Upper lobe of right lung (tissue), 1 donor: ENCODE measurements at places on chromosomes 5 and 9.
A peak's percentile ranks its signal among the peaks of the same experiment; 100 is the strongest.

DNA sequence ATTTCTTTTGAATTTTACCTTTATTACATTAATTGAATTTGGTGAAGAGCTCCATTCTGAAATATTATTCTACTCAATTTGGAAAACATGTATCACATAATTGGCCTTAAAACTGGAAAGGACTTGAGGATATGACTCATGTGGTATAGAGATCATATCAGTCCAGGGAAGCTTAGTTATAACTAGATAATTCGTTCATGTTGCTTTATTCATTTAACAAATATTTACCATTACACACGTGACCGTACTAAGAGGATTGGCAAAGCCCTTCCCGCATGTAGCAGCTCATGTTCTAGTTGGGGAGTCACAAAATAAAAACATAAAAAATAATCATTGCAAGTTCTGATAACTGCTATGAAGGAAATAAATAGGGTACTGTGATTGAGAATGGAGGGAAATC is 1816.5 kb downstream of the MAT2B start:
- DNase-seq, result no peak

- no peak for DNase-seq
Measured at GRCh38 chr5:142428036-142428772, 103.4 kb upstream of the SPRY4 start.

GRCh38 chr5:134059758-134060495 is 54.6 kb upstream of the TCF7 start:
- no peak for DNase-seq

GRCh38 chr5:75522025-75522424 is 10.3 kb downstream of the POLK start:
- no peak for DNase-seq

- peak; percentile 73 for DNase-seq
Measured at GRCh38 chr9:122374885-122375420, 4.1 kb downstream of the PTGS1 start.

DNA sequence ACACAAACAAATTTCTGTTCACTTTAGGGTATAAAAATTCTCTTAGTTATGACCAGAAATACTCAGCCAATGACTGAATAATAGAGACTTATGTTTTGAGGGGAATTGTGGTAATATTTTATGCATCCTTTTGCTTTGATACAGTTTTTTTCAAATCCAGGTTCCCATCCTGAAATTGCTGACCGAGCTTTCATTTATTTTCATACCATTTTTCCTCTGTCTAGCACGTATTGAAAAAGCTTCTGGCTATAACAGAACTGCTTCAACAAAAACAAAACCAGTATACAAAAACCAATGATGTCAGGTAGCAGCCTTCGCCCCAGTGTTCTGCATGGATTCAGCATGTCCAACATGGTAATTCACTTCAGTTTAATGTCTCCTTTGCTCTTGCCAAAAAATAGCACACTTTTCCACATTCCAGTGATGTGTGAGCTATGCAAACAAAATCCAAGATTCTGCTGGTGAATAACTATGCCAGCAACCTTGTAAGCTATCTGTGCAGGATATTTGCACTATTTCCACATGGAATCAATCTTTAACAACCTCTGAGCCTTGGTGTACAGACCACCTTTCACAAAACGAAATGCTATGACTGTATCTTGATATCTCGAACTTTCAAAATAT is 22.0 kb downstream of the CCNH start:
- no peak for DNase-seq

DNA sequence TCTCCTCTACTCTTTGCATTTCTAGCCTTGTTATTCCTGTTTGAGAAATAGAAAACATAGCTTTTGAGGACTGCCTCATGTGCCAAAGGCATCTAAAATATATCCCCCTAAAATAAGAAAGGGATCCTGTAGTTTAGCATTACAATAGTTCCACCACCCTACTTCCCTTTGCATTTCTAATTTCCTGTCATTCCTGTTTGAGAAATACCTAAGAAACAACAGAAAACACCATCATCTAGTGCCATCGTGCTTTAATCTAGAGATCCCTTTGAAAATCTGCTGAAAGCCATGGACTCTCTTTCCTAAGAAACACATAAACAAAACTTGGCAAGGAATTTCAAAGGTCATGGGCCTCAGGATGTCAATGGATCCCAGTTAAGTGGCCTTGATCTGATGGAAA is 7.5 kb downstream of the CLK4 start:
- DNase-seq, result no peak

DNA sequence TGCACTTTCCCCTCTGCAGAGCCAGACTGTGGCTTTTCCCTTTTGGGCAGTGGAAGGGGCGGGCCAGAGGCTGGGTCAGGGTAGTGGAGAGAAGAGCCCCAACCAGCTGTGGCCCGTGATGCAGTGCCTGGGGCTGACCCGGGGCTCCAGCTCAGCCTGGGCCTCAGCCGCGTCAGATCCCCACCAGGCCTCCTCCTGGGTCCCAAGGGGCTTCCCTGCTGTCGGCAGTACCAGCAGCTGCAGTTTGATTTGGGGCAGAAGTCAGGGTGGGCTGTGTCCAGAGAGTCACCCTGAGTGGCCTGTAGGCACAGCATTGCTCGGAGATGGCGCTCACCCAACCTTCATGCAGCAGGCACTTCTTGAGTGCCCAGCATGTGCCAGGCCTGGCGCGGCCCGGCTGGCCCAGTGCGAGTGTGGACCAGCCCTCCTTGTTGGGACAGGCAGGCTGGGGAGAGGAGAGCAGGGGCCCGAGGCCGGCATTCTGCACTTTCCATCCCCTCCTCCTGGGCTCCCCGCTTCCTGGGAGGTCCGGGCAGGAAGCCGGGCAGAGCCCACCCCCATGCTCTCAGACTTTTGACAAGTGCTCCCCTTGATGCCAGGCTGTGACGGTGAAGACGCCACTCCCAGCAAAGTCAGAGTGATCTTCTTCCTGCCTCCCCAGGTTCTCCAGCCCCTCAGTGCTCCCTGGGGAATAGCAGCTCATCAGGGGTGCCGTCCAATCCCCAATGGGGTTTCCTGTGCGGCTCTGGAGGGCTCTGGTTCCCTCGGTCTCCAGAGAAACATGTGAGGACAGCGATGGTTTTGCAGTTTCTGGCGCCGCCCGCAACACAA is 88.3 kb upstream of the COL5A1 start:
- DNase-seq, result peak; percentile 53

DNA sequence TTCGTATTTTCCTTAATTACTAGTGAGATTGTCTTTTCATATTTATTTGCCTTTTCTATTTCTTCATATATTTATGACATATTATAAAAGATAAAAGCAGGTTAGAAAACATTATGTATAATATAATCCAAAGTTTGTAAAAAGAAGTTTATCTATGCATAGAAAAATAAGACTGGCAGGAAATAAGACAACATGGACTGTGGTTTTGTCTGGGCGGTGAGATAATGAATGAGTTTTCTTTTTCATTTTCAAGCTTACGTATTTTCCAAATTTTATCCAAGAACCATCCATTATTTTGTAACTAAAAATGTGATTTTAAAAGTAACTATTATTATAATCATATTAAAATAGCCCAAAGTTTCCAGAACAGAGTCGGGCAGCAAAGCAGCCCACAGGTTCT is 109.8 kb upstream of the MVB12B start:
- no peak for DNase-seq

DNA sequence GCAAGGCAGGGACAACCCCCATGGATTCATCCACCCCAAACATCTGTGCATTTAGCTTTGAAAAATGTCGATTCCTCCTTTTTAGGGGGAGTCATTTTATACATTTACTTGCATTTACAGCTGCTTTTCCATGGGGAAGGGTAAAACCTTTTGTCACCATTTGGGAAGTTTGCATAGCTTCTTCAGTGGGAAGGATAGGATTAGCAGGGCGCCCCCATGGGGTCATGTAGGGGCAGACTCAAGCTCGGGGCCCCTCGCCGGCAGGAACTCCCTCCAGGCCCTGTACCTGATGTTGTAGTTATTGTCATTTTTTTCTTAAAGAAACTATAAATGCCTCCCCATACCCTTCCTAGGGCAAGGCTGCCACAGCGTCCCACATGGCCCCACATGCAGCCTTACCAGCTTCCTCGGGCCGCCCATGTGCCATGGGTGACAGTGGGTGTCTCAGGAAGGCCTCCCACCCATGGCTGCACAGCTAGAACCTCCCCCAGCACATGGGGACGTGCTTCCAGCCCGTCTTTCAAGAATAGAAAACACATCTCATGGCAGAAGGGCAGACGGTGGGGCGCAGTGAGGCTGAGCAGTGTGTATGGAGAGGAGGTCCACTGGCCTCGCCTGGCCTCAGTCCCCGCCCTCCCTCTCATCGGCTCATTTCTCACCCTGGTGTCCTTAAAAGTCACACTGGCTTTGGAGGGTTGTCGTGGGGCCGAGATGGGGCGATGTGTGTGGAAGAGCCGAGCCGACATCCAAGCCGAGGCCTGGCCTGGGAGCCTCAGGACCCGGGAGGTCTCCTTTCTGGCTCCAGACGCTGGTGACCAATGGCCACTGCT is 76.1 kb upstream of the OTULINL start:
- no peak for DNase-seq
